ENCODE measurements at places on chromosomes 5 and 9. TPM values are rescaled to one million over a fixed set of nuclear protein-coding genes. Genes with fewer than 3 reads are reported as not detected.

The MCIDAS gene
- total RNA-seq: not detected

DNA sequence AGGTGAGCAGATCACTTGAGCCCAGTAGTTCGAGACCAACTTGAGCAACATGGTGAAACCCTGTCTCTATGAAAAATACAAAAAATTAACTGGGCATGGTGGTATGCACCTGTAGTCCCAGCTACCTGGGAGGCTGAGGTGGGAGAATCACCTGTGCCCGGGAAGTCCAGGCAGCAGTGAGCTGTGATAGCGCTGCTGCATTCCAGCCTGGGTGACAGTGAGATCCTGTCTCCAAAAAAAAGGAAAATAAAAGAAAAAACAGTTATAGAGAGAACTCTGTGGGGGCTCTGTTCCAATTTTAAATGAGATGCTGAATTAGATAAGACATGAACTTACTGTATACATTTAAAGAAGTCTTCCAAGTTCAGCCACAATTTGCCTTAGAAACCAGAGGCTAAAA lies 44.2 kb downstream of the SLC38A9 start:
- DNase-seq: no peak

DNA sequence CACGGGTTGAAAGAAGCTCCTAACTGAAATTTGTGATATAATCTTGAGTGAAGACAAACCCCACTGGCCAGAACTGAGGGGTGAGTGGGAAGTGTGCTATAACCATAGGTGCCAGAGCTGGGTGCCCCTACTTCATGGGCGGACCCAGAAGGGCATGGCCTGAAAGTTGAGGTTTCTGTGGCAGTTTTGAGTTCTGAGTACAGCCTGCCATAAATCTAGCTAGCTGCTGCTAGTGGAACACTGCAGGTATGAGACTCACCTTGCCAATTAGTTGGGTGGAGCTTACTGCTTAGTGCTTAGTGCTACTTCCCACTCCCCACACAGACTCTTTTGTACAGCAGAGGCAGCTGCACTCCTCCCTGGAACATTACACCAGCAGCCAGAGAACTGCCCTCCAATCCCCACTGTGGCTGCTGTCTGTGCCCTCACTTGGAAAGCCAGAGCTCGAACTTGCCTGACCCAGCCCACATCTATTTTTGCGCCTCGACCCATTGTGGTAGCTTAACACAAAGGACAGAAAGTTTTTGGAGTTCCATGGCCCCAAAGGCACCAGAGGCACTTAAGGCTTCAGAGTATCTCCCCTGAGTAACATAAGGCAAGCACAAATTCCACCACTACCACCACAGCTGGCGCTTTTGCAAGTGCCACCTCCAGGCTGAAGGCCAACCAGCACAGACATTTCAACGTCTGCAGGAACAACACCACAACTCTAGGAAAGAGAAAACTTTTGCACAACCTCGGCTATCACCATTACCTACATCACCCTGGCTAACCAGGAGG lies 27.1 kb upstream of the PTGER4 start:
- no peak for DNase-seq

DNA sequence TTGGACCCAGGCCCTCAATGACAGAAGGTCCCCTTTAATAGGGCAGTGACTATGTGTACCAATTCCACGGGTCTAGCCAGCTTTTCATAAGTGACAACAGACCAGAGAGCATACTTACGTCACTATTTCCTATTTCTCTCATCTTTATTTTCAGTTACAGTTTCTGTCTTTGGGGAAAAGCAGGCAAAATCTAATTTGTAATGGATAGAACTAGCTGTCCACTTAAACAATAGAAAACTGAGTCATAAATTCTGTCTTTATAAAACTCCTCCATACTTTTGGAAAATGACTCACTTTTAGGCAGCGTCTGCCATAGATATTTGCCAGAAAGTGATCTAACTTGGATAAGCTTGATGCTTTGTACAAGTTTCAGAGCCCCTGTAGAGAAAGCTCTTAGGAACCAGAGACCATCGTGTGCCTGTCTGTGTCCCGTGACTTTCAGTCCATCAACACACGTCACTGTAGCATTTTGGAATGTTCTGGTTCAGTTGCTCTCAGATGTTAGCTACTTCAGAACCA lies 101.9 kb downstream of the F2RL2 start:
- DNase-seq: no peak

DNA sequence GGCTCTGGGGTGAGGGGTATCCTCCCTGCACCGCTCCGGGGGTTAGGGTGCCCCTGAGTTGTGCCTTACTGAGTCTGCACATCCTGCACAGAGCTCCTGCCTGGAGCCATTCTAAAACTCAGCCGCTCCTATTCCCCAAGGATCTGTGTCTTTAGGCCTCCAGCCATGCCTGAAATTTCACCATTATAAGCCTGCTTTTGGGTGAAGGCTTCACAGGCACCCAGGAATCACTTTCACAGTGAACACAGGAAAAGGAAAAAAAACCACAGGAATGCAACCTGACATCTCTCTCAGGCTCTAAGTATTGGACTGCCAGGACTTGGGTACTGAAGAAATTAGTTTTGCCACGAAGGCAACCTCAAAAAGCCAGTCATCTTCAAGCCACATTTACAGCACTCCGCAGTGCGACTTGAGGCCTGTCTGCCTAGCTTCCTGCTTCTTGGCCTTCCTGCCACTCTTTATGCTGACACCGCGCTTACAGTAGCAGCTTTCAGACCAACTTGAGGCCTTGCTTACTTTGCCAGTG lies 30.9 kb downstream of the GALNT10 start:
- no peak for DNase-seq

Data from ovary (tissue), 10 donors.